ENCODE measurements at places on chromosomes 2 and 18.
A peak's percentile ranks its signal among the peaks of the same experiment; 100 is the strongest.

DNA sequence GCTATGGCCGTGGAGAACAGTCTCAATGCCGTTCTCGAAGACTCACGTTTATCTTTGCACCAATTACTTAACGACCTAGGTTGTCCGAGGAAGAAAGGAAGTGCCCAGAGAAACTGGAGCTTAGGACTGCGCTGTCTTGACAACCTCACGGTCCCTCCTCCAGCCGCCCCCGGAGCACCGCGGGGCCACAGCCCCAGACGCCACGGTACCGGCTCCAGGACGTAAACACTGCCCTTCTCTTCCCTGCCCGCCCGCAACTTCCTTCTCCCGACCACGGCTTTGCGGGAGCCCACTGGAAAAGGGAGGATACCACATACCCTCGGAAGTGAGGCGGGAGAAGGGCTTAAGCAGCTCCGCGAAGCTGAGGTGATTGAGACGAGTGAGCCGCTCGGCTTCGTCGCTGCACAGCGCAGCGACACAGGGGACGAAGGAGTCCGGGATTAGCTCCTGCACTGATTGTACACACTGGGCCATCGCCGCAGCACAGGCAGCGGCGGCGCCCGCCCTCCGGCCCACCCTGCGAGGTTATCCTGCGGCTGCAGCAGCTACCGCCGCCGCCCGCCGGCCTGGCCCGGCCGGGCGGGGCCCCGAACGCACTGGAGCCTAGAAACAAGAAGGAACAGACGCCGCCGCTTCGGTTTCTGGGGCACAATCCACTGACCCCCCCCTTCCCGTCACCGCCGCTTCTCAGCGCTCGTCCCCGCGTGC is 483 bp downstream of the TRAPPC8 start:
- DNase-seq, result no peak

DNA sequence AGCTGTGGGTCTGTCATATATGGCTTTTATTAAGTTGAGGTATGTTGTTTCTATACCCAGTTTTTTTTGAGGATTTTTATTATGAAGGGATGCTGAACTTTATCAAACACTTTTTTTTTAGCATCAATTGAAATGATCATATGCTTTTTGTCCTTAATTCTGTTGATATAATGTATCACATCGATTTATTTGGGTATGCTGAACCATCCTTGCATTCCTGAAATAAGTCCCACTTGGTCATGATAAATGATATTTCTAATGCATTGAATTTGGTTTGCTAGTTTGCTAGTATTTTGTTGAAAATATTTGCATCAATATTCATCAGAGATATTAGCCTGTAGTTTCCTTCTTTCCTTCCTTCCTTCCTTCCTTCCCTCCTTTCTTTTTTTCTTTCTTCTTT is 22.5 kb upstream of the CWC22 start:
- DNase-seq, result no peak

- DNase-seq, result no peak
These were observed 42.2 kb upstream of the CD28 start for GRCh38 chr2:203664029-203664755.

DNA sequence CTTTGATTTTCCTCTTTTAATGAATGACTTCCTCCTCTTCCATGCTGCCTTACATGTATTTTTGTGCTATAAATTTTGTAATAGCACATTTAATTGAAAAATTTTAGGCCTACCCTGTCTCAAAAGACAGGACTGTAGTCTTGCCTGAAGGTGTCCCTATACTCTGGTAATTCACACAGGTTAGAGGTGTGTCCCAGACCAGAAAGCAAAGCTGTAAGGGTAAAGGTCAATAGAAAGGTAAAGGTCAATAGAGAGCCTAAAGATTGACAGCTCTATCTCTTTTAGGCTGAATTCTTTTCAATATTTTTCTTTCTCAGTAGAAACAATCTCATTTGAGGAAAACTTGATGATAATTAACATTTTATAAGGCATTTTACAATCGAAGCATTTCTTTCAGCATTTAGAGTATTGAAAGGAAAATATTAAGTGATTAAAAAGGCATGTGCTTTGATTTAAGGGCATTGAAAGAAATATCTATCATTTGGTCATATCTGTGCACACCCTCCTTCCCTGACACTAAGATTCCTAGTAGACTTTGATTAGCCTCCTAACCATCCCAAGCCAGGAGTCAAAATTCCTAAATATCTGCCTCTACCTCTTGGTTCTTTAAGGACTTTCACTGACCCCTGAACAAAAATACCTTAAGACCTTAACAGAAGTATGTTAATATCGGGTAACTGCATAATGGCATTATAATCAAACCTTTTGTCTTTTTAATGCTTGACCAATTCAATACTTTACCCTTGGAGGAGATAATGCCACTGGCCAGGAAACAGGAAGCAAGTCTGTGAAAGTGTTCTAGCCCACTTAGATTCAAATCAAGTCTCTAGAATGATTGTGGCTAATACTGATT is 161.8 kb upstream of the DTNA start:
- DNase-seq, result no peak

- DNase-seq, result no peak
These were observed 33.3 kb downstream of the ANXA4 start for GRCh38 chr2:69774984-69775982.

DNA sequence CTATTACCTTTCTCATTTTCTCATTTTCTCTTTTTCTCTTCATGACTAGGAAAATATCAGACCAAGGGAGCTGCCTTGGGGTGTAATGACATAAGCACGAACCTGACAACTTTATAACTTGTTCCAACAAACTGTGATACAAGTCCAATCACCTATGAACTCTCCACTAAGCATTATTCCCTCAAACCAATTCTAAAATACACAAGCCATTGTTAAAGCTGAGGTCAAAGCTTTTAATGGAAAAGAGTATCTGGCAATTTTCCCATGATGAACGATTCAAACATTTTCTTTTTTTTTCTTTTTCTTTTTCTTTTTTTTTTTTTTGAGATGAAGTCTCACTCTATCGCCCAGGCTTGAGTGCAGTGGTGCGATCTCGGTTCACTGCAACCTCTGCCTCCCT is 48.4 kb upstream of the NARS1 start:
- no peak for DNase-seq

DNA sequence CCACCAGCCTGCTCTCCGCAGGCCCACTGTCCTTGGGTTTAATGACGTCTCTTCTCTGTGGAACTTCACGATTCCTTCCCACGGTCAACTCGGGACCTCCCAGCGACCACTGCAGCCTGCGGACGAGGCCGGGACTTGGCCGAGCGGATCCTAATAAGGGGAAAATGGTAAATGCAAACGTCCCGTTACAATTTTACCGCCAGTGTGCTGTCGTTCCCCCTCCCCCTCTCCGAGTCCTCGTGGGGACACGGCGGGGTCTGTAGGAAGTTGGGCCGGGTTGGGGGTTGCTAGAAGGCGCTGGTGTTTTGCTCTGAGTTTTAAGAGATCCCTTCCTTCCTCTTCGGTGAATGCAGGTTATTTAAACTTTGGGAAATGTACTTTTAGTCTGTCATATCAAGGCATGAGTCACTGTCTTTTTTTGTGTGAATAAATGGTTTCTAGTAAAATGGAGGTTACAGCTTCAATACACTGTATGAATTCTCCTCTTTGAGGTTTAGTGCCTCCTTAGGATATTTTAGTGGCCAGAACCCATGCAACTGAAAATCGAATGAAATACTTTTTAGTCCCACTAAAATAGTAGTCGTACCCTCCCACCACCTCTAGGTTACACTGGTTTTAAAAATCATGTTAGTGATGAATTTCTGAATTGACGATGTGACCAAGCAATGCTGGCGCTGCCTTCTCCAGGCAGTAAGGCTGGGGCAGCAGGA is 2.3 kb downstream of the HOXD11 start:
- DNase-seq, result no peak

DNA sequence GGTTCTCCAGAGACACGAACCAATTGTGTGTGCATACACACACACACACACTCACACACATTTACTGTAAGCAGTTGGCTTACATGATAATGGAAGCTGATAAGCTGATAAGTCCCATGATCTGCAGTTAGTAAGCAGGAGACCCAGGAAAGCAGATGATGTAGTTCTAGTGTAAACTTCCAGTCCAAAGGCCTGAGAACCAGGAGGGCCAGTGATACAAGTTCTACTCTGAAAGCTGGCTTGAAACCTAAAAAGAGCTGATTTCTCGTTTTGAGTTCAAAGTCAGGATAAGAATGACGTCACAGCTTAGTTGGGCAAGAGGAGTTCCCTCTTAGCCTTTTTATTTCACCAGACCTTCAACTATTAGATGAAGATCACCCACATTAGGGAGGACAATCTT is 558.8 kb upstream of the PIK3C3 start:
- DNase-seq, result no peak

- no peak for DNase-seq
These were observed 449.0 kb upstream of the MMADHC start for GRCh38 chr2:150036622-150037021.

DNA sequence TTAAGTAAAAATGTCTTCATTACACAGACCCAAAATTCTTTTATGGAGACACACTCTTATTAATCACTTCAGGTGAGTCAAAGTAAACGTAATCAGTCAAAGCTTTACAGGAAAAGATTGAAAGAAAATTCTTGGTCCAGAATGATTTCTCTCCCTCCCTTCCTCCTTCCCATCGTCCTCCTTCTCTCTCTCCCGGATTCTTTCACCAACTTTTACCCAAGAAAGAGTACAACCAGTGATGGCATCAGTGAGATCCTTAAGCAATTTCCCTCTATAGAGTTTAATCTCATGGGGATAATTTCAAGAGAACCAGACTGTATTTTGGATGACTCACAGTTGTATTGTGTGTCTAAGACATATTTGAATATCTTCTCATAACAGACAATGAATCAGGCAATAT is 258.1 kb downstream of the ALK start:
- DNase-seq, result no peak

- no peak for DNase-seq
These were observed 78.9 kb upstream of the STON1 start for GRCh38 chr2:48450936-48451602.

DNA sequence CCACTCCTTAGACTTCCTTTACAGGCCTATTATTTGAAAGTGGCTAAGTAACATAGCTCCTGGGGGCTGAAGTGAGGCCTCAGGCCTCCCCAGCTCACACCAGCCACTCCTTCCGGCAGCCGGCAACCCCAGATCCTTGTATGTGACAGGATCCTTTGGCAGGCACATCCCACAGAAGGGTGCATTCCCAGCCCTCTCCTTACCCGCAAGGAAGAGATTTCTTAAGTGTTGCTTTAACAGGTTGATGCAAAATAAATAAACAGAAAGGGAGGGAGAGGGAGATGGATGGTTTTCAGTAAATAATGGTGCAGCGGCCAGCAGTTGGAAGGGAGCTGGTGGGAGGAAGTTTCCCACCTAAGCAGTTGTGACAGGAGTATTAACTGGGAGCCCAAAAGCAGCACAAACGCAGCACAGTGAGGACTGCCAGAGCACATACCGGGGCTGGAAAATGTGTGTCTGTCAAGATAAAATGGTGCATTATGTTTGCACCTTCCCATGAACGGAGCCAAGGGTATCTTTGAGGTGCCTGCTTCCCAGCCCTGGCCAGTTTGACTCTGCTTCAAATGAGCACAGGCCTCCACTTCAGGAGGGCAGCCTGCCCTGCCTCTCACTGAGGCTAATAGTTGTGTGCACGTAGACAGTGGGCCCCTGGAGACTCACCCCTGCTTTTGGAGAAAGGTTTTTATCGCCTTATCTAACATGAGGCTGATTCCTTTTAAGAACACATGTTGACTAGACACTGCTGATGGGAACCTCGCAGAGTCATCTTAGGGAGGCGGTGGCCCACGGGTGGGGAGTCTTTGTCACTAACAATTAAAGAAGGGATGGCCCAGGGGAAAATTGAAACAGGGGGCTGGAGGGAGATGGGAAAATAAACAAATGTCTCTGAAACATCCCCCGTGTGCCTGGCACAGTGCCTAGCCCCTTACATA is 32.8 kb downstream of the NRP2 start:
- no peak for DNase-seq

DNA sequence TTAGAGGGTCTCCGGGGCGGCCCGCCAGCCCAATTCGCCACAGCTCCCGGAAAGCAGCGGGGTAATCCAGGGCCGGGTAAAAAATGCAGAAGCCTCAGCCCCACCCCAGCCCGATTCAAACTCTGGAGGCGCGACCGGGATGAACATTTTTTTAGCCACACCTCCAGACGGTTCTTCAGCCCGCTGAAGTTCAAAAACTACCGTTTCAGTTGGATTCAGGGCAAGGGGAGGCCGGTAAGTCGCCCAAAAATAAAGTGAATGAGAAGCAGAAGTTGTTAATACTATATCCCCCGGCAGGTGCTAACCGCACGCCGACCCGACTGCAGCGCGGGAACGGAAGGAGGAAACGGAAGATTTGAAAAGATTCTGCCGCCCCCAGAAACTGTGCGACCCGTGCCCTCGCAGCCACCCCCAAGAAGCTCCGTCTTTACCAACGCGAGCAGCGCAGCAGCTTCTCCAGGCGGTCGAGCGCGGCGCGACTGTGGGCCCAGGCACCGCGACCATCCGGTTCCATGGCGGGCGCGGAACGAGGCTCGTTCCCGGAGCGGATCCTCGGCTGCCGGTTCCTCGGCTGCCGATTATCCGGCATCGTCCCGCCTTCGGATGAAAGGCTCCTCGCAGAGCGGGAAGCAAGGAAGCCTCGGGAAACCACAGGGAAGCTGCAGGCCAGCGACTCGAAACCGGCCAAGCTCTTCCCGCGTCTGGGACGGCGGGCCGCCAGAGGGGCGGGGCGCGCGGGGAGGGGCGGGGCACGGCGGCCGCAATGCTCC is at the start of gene BARD1:
Gene BARD1, minus strand, starts transcription at position 703 of the 770 bp plus-strand sequence. Its CDS starts 114 bp downstream, at position 589.
- peak; percentile 42 for DNase-seq

DNA sequence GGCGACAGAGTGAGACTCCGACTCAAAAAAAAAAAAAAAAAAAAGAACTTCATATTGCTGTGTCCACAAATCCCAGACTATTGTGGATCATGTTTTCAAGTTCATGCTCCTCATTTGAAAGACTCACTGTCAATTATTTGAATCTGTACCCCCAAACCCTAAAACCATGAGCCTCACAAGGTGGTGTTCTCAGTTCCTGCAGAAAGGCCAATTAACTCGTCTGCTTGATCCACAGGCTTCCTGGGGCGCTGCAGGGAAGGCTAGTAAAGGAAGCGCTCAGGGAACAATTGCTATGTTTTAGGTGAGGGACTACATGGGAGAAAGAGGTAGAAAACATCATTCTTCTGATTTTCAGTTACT is 396.8 kb upstream of the NETO1 start:
- DNase-seq, result no peak

DNA sequence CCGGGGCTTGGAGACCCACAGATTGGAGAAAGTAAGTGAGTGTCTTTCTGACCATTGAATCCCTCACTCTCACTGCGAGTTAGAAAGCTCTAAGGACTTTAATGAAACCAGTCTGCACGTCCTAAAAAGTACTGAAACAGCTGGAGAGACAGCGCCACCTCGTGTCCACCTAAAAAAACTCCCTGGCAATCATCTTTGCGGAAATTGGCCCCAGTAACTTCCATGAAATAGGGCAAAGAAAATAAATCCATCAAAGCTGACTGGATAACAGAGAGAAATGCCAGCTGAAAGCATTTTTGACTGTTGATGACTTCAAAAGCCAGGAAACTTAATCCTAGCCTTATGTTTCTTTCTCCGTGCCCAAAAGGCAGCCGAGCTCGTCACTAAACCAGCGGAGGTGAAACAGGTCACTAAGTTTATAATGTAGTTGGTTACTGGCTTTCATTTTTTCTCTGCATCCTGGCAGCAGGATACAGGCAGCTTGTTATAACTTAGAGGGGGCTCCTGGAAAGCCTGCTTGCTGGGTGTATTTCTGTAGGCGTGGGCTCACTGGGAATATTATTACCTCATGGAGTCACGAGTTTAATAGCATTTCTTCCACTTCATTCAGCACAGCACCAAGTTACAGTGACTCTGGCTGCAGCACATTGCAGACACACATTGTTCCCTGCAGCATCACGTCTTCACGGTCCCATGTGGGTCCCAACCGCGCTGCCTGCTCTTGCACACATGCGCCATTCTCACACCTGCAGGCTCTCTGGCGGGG is 266.5 kb downstream of the HRH4 start:
- peak; percentile 86 for DNase-seq

GRCh38 chr2:236693531-236693930 is 123.9 kb downstream of the ACKR3 start:
- DNase-seq, result no peak
